Neural crest cell (in vitro differentiated cells): ENCODE measurements at places on chromosomes 11 and 22. TPM values are rescaled to one million over a fixed set of nuclear protein-coding genes. Genes with fewer than 3 reads are reported as not detected.
A peak's percentile ranks its signal among the peaks of the same experiment; 100 is the strongest.

The DBX1 gene
- 26.3 and 29.6 TPM in 2 replicates for total RNA-seq

DNA sequence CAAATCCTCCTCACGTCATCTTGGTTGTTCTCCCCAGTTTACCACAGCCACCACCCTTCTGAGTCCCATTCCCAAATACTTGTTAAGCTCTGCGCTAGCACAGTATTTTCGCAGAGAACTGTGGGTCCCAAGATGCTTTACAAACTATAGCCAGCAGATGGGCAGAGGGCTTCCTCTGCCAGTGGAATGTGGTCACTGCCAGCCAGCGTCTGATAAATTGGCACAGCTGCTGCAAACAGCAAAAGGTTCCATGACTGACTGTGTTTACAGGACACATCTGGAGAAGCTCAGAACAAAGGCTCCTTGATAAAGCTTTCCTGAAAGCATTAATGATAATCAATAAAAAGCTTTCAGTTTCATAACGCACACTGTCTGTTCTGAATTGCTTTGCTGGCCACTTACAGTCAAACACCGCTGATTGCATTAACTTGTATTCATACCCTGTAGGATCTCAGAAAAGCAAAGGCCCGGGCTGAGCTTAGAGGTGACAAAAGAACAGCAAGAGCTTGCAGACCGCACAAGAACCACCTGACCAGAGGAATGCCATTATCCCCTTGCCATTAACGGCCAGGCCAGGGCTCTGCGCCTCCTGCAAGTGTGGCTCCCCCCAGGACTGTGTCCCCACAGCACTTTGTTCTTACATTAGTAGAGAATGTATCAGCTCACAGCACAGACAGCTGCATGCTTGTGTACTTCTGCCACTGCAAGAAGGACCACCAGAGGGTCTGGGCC lies 120.6 kb downstream of the MICAL3 start:
- no peak overlapping the region for H3K4me3 ChIP-seq
- peaks cover 12% of the 10 kb centered on the region for H3K4me1 ChIP-seq
- peak overlapping the region; percentile 76 for H3K27ac ChIP-seq

The THY1 gene
- 75.4 and 90.3 TPM in 2 replicates for total RNA-seq

The PHOX2A gene
- total RNA-seq: 5.1 and 5.6 TPM in 2 replicates

The TSGA10IP gene
- 1.8 and 2.7 TPM in 2 replicates for total RNA-seq

DNA sequence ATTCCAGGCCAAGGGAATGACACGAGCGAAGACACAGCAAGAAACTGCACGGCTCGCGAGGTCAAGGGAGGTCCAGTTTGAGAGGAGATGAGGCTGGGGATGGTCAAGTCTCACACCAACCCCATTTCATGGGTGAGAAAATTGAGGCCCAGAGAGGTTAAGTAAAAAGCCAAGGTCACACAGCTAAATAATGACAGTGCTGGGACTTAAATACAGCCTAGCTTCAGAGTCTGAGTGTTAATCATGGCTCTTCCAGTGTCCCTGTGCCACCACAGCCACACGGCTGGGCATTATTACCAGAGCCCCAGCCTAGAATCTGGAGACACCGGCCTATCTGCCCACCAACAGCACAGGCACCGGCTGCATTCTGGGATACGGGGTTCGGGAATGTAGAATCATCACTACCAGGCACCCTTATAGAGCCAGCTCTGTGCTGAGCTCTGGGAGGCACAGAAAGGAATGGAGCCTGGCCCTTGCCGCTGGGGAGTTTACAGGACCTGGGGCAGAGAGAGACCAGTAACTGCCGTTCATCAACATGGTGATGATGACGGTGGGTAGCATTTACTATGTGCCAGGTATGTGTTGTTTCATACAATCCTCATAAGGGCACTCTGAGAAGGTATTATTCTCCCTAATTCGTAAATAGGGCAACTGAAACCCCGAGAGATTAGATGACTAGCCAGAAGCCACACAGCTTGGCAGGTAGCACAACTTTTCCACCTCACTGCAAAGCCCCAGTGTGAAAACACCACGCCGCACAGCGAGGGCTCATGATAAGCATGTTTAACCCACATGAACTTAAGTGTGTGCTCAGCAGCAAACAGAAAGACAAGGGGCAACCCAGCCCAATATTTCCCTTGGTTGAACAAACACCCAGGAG lies 51.8 kb downstream of the CD6 start:
- no peak overlapping the region for H3K4me3 ChIP-seq
- H3K4me1 ChIP-seq: peaks cover 48% of the 10 kb centered on the region
- peaks cover 48% of the 10 kb centered on the region for H3K27me3 ChIP-seq
- no peak overlapping the region for H3K27ac ChIP-seq

DNA sequence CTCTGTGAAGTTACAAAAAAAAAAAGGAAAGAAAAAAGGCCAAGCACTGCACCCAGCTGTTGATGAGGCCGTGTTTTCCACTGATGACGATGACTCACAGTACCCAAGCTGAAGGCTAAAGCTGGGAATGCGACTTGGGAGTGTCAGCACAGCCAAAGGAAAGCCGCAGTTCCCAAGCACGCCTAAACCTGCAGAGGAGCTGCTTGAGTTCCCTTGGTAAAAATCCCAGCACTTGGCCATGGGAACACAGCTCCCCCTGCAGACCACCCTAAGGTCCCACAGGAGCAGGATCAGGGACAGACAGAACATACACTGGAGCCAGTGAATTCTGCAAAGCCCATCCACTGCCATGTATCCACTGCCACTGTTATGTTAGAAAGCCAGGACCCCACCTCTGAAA lies 39.9 kb downstream of the SERGEF start:
- no peak overlapping the region for H3K4me3 ChIP-seq
- no peaks in the 10 kb centered on the region for H3K27me3 ChIP-seq
- H3K4me1 ChIP-seq: no peaks in the 10 kb centered on the region
- DNase-seq: peak; percentile 40
- peaks cover 26% of the 10 kb centered on the region for H3K36me3 ChIP-seq

GRCh38 chr11:68655406-68655805 lies 28.9 kb upstream of the GAL start:
- H3K27ac ChIP-seq: peak overlapping the region; percentile 72
- no peaks in the 10 kb centered on the region for H3K27me3 ChIP-seq
- peaks cover 10% of the 10 kb centered on the region for H3K4me1 ChIP-seq
